ENCODE measurements at places on chromosomes 11 and 22.
A peak's percentile ranks its signal among the peaks of the same experiment; 100 is the strongest.

- DNase-seq = no peak
Observed at GRCh38 chr11:14578541-14578956, 58.4 kb upstream of the PSMA1 start.

DNA sequence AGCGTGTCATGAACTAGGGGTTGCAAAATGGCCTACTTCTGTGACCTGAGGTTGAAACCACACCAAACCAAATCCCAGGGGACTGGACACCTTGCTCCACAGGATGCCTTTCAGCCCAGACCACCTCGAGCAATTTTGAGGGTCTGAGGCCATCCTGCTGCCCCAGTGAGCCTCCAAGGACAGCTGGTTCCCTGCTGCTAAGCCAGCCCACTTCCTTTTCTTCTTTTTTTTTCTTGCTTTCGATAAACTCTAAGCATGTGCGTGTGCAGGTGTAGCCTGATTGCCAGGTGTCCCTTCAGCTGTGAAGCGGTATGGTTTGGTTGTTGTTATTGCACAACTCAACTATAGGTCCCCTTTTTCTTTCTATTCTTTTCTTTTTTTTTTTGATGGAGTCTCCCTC lies 2.7 kb downstream of the CRYBB1 start:
- DNase-seq = no peak

DNA sequence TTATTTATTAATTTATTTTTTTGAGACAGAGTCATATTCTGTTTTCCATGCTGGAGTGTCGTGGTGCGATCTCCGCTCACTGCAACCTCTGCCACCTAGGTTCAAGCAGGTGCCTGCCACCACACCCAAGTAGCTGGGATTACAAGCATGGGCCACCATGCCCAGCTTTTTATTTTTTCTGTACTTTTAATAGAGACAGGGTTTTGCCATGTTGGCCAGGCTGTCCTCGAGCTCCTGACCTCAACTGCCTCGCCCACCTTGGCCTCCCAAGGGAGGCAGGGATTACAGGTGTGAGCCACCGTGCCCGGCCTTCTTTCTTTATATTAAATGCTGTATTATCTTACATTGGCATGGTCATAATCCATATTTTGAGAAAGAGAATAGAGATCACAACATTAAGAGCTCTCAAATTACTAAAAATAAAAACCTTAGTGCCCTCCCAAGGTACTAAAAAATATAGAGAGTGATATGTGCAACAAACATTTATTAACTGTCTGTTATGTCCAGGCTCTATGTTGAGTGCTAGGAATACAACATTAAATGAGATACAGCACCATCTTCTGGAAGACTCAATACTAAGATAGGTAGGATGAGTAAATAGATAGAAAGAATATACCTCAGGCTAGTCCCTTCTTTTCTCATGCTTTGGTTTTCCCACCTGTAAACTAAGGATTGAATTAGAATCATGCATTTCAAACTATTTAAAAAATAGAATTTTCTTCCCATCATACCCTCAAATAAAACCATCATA lies 84.1 kb downstream of the BBOX1 start:
- DNase-seq = peak; percentile 6

DNA sequence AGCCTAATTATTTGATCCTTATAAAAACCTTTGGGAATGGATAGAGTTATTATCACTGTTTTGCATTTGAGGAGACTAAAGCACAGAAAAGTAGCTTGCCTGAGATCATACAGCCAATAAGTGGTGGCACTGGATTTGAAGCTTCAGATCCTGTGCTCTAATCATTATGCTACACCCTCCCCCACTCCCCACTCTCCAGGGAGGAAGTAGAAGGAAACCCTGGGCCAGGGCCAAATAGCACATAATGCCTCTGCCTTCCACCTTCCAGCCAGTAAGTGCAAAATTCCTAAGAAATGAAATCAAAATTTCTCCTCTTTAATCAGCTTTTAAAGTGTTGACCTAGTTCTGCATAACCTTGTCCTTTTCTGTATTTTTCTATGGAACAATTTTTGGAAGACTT lies 61.6 kb downstream of the SIK2 start:
- peak; percentile 19 for DNase-seq

DNA sequence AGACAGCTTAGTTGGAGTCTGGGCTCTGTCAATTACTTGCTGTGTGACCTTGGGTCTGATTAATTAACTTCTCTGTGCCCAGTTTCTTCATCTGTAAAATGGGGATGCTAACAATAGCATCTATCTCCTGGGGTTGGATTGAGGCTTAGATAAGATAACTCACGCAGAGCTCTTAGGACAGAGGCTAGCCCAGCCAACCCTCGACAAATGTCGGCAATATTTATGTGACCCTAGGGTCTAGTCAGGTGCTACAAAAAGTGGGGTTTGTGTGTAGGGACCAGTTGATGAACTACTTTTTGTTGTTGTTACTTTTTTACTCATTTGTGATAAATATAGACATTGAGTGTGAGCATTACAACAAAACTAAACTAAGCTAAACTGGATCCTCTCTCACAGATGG lies 22.4 kb downstream of the SYT13 start:
- DNase-seq = no peak

DNA sequence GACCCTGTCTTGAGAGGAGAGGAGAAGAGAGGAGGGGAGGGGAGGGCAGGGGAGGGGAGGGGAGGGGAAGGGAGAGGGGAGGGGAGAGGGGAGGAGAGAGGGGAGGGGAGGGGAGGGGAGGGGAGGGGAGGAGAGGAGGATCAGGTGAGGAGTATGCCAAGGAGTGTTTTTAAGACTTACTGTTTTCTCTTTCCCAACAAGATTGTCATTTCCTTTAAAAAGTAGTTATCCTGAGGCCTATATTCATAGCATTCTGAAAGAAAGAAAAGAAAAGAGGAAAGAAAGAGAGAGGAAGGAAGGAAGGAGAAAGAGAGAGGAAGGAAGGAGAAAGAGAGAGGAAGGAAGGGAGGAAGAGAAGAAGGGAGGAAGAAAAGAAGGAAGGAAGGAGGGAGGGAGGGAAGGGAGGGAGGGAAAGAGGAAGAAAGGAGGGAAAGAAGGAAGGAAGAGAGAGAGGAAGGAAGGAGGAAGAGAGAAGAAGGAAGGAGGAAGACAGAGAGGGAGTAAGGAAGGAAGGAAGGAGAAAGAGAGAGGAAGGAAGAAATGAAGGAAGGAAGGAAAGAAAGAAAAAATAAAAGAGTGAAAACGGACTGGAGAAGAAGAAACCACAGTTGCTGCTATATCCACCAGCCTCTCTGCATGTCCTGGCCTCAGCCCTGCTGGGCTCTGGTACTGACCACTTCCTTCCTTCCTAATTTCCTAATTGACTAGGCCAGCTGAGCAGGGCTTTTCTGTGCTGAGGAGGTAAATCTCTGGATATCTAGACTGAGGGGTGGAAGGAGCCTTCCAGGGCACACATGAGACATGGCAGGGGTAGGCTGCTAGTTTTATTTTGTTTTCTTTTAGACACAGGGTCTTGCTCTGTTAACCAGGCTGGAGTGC lies 1.1 kb upstream of the SAA1 start:
- DNase-seq = no peak

DNA sequence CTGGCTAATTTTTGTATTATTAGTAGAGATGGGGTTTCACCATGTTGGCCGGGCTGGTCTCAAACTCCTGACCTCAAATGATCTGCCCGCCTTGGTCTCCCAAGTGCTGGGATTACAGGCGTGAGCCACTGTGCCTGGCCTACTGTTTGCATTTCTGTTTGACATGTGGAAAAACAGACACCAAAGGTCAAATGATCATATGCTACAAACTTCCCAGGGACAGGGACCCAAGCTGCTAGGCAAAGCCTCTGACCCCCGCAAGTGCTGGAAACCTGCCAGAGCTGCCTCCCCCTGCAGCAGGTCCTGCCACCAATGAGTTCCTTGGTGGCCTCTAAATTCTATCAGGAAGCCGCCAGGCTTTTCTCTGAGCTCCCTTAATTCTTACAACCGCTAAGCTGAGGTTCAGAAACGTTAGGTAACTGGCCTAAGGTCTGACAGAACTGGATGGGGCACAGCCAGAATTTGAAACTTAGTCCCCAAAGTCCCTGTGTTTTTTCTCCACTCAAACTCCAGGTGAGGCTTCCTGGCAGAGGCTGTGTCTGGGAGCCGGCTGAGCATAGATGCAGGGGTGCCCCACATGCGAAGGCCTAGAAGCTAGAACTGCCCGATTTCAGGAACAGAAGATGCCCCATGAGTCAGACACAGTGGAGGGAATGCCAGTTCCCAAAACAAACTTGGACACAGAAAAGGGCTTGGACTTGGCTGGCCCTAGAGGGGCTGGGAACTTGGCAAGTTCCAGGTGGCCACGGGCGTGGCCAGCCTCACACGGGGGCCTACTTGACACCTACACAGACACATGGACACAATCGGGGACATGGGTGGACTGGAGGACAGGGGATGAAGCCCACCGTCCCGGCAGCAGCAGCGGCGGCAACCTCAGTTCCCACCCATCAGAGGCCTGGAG lies 7.4 kb downstream of the CSNK1E start:
- no peak for DNase-seq

DNA sequence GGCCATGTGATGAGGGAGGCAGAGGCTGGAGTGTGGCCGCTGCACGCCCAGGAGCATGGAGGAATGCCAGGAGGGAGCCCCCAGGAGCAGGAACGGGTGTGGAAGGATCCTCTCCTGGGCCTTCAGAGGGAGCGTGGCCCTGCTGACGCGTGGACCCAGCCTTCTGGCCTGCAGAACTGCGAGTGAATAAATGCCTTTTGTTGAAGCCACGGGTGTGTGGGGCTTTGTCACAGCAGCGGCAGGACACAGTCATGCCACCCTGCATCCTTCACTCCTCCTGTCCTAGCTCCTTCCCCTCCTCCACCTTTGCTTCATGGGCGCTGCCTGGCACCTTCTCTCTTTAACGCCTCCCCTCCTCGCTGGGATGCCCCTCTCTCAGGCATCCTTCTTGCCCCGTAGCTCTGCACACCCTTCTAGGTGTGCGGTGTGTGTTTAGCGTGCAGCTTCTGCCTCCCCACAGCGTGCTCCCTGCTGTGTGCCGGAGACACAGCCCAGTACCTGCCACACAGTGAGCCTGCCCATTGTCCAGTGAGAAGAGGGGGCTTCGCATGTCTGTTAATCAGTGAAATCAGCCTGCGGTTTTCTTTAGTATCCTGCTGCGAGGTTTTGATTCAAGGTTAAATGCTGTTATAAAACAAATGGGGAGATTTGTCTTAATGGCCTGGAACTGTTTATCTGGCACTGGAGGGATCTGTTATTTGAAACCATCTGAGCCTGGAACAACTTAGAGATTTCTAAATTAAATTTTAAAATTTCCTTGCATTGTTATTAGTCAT lies 459.6 kb downstream of the TBC1D22A start:
- no peak for DNase-seq

DNA sequence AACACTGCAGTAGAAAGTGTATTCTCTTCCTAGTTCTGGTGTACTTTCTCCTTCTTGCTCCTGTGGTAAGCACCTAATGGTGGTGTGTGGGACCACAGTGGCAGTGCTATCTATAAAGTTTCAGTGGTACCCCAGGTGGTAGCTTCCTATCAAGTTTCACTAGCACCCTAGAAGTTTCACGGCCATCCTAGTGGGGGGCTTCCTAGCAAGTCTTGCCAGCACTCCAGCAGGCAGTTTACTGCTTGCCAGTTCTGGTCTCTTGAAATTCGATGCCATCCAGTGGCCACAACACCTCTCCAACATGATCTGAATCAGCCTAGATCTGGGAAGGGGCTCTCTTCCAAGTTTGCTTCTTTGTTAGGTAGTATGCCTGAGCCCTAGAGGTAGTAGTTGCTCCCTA lies 229.6 kb downstream of the SWAP70 start:
- DNase-seq = no peak

DNA sequence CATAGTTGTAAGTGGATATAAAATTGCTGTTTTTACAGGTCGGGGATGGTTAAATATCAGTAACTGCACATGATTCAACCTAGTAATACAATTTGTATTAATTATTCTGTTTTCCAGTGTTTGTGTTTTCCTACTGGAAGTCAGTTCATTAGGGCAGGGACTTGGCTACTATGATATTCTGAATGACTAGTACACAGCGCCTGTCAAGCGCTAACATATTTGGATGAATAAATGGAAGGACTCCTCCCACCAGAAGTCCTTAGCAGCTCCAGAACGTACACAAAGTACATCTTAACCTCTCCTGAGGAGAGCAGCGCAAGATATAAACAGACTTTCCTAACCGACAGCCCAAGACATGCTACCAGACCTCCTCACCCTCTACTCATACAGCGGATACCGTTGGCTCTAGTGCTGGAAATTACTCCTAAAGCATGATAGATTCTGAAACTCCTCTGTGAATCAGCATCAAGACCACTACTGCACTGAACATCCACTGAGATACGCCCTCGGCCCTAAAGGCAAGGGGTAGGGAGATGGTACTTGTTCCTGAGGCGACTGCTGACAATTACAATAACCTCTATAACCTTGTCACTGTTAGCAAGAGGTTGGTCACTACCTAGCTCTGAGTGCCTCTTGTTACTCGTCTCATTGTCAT lies 79.1 kb downstream of the RDX start:
- DNase-seq = no peak
